ENCODE measurements at places on chromosomes 6 and 20.
A peak's percentile ranks its signal among the peaks of the same experiment; 100 is the strongest.

DNA sequence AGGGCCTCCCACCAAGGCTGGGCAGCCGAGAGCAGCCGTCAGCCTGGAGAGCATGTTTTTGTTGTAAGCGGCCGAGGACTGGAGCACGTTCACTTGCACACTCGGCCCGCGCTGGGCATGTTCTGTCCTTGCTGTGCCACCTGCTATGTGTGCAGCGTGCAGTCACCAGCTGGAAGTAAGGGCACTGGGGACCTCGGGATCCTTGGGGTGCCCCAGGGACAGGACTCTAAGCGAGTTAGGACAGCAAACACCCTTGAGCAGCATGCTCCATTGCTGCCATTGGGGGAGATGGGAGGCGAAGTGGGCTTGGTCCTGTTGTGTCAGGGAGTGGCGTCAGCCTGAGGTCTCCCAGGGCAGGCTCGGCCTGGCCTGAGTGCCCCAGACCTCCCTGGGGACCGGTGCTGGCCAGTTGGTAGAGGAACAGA lies 18.6 kb downstream of the DYNLT1 start:
- no peak for DNase-seq

DNA sequence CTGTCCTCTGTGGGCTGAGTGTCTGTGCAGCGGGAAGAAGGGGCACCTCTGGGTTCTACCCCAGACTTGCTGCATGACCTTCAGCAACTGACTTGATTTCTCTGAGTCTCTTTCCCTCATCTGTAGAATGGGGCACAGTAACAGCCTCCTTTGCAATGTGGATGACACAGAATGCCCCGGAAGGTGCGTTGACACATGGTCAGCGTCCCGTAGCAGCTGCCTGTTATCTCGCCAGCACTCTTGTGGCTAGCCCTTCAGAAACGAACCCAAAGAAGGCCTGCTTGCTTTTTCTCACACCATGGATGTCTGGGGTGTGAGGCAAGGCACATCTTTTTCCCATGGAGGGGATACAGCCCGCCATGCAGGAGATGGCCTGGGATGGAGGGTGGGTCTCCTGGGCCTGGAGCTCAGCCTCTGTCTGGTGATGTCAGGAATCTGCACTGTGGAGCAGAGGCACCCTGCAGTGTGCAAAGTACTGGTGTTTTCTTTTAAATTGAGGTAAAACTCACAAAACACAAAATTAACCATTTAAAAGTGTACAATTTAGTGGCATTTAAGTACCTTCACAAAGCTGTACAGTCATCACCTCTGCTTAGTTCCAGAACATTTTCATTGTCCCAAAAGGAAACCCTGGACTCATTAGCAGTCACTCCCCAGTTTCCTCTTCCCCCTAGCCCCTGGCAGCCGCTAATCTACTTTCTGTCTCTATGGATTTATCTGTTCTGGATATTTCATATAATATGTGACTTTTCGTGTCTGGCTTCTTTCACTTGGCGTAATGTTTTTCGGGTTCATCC lies 59.8 kb upstream of the FAM83D start:
- no peak for DNase-seq

GRCh38 chr6:11271228-11272020 lies 39.0 kb upstream of the NEDD9 start:
- DNase-seq, result no peak

DNA sequence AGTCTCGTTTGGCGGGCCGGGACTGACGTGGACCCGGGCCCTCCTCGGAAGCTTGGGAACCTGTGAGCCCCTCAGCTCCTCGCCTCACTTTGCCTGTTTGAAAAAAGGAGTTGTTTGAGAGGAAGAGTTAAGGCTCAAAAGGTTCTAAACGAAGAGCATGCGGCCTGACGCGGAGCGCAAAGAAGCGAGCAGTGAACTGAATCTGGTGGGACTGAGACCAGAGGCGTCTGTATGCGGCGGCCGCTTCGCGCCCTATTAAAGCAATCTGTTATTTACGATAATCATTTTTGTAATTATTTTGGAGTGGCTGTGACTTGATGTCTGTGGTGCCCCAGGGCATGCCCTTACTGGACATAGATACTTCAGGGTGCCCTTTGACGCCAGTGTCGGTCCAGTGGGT lies 3.3 kb upstream of the TFAP2C start:
- DNase-seq, result no peak

GRCh38 chr6:98672681-98673475 lies 161.5 kb upstream of the POU3F2 start:
- DNase-seq, result no peak

- no peak for DNase-seq
These were observed 206.3 kb upstream of the RAB32 start for GRCh38 chr6:146337376-146337775.

DNA sequence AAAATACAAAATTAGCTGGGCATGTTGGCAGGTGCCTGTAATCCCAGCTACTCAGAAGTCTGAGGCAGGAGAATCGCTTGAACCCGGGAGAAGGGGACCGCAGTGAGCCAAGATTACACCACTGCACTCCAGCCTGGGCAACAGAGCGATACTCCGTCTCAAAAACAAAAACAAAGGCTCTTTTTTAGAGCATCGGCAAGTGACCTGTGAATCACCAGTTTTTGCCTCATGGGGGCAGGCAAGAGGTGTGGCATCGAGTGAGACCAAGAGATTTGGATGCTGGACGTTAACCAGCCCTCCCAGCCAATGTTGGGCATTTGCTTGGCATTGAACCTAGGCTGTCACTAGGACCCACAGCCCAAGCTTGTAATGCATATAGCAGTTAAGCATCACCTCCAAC lies 14.6 kb upstream of the CDK5RAP1 start:
- DNase-seq, result peak; percentile 66

- DNase-seq, result no peak
These were observed 28.5 kb upstream of the TMEM244 start for GRCh38 chr6:129889580-129889979.

Measured in Caco-2 (cell line).